ENCODE measurements at places on chromosomes 3 and 15.

- no peak for DNase-seq
Observed at GRCh38 chr3:119376758-119377157, 82.6 kb downstream of the ARHGAP31 start.

GRCh38 chr15:85618956-85619491 is 175.7 kb downstream of the KLHL25 start:
- peak; percentile 68 for DNase-seq

DNA sequence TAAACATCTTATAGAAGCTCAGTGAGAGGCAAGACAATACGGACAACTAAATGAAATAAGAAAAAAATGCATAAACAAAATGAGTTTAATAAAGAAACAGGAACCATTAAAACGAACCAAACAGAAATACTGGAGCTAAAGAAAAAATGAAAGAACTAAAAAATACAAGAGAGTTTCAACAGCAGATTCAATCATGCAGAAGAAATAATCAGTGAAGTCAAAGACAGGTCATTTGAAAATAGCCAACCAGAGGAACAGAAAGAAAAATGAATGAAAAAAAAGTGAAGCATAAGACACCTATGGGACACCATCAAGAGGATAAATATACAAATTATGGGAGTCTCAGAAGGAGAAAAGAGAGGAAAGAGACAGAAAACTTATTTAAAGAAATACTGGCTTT is 42.5 kb upstream of the PRR20G start:
- DNase-seq: no peak

DNA sequence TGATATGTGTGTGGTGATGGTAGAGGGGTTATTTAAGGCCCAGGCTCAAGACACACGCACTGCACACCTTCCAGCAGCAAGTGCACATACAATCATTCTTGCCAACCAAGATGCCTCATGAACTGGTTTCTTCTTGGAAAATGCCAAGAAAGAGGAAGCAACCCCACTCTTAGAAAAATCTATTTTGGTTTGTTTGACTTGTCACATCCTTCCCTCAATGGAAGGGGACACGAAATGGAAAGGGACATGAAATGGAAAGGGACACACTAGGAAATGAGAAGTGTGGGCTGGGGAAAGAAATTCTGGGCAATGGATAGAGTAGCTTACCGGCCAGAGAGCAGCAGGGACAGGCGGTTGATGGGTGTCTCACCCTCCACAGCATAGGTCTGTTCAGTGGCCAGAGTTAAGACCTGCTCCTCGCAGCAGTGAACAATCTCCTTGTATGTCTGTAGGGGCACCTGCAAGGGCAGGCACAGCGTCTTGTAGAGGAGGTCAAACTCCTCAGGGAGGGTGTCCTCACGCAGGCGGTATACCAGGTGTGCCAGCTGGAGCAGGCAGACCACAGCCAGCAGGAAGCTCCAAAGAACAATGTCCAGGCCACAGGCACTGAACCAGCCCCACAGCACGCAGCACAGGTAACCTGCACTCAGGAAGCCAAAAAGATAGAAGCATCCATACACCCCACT is 640 bp downstream of the POPDC2 start:
- no peak for DNase-seq

GRCh38 chr3:190830031-190830430 is 32.5 kb downstream of the GMNC start:
- DNase-seq: no peak

GRCh38 chr3:48750856-48751255 is 33.8 kb upstream of the IP6K2 start:
- DNase-seq: no peak

GRCh38 chr3:108008106-108008505 is 82.7 kb downstream of the CD47 start:
- no peak for DNase-seq

DNA sequence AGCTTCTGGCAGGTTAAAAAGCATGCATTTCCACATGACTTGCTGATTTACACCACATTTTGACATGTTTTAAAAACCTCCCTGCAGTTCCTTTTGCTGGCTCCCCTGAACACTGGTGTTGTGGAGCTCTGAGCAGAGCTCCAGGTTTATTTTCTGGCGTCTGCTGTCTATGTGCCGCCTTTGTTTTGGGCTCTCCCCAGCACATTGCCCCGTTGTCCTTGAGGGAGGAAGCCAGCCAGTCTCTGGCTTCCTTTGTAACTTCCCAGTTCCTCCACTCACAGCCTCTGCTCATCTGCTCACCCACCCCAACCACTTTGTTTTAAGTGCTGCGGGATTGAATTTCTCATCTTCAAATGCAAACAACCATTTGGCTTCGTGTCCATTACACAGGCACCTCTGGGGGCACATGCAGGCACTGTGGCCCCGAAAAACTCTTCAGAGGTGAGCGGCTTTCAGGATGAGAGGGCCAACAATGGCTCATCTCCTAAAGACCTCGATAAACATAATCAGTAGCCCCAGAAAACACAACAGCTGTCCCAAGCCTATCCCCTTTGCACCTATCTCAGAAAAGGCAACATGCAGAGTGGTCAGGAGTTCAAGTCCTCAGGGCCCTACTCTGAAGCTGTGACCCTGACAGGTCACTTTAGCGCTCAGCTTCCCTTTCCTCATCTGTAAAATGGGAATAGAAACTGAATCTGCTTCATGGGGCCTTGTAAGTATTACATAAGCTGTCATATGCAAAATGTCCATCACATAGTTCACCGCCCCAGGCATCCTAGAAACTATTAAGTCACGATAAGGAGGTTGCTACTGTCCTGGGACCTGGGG is 1.3 kb upstream of the MEF2A start:
- peak; percentile 67 for DNase-seq

- no peak for DNase-seq
Observed at GRCh38 chr15:78229431-78230406, 4.6 kb downstream of the ACSBG1 start.

DNA sequence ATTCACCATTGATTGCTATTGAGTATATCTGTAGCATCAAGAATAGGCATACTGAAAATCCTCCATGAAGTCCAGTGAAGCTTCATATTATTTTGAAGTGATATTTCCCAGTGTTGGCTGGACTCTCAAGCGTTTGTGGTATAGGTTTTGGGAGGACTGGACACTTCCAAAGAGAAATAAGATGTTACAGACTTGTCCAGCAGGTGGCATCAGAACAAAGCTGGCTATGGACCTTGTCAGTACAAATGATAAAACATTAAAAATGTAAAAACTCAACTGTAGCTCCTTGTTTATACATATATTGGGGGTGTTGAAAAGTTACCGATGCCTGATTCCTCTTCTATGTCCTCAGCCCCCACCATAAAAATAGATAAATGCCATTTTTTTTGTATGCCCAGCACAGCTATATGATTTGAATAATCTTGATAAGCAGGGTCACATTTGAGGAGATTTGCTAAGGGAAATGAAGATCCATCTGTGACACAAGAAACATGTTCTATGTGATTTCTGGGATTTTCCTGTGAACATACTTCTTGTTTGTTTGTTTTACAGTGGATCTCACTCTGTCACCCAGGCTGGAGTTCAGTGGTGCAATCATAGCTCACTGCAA is 54.5 kb upstream of the GOLGA6B start:
- peak; percentile 65 for DNase-seq

DNA sequence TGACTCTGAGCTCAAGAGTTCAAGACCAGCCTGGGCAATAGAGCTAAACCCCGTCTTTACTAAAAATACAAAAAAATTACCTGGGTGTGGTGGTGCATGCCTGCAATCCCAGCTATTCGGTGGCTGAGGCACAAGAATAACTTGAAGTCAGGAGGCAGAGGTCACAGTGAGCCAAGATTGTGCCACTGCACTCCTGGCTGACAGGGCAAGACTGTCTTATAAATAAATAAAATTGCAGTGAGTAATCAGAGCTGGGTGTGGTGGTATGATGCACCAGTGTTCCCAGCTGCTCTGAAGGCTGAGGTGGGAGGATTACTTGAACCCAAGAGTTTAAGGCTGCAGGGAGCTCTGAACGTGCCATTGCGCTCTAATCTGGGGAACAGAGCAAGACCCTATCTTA is 55.9 kb upstream of the GCNT3 start:
- DNase-seq: no peak

DNA sequence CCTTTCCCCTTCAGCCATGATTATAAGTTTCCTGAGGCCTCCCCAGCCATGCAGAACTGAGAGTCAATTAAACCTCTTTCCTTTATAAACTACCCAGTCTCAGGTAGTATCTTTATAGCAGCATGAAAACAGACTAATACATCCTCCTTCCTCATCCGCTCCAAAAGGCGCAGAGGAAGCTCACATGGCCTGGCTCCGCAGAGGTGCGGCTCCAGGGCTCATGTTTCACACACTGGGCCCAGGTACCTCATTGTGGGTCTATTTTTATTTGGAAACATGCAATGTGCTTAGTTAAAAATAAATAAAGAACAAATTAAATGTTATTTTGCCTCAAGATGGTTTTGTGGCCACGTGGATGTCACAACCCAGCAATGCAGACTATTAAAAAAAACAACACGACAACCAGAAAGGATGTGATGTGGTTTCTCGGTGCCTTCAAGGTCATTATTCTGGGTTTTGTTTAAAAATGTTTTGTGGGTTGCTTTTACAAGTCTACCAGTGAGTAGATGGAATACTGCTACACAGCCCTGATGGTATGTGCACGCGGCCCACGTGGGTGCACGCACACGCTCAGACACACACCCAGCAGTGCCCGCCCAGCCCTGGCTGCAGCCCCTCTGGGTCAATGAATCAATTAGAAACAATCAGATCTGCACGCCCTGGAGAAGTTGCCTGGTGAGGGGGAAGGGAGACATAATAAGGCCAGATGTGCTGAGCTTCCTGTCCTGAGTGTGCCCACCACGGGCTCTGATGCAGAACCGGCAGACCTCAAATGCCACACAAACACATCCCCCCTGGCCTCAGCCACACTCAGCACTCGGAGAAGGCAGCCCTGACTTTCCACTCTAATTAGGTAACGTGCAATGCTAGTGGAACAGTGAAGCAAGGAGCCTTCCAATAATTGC is 140.1 kb downstream of the ADAMTS17 start:
- DNase-seq: no peak

- DNase-seq: no peak
Observed at GRCh38 chr3:194082743-194083636, 53.0 kb upstream of the HES1 start.

DNA sequence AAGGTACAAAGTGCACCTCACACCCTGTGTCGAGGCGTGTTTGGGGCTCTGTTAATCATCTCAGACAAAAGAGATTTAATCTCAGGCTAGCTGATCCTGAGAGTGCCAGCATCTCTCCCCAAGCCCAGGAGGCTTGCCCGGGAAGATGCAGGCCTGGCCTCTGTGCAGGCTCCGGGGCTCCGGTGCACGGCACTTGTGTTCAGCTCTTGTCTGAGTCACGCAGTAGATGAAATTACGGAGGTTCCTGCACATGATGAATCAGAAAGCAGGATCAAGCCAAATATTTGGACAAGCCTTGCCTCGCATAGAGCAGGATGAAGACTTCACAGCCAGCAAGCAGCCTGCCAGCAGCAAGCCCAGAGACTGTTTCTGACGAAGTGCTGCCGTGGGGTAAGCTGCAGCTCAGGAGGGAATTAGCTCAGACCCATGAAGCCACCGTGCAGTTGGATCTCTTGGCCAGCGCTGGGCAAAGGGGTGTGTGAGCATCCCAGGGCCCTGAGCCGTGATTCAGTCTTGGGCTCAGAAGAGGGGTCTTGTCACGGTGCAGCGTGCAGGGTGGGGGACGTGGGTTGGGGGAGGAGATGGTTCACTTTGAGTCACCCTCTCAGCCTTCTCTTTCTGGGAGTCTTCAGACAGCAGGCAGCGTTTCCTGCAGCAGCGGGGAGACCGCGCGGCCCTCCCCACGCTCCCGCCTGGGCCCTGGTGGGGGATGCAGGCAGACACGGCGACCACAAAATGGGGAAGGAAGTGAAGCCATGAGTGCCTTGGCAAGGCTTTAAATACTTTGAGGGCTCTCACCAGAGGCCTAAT is 89.2 kb upstream of the MEF2A start:
- peak; percentile 63 for DNase-seq

DNA sequence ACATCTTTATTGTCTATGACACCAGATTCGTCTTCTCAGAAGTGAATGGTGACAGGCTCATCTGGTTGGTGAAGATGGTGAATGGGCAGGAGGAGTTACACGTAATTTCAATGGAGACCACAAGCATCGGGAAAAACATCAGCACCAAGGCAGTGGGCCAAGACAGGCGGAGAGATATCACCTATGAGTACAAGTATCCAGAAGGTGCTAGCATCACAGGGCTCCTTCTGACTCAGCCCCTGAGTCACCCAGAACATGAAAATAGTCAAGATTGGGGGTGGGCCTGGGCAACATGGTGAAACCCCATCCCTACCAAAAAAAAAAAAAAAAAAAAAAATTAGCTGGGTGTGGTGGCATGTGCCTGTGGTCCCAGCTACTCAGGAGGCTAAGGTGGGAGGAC is 32.6 kb downstream of the TGM4 start:
- no peak for DNase-seq

DNA sequence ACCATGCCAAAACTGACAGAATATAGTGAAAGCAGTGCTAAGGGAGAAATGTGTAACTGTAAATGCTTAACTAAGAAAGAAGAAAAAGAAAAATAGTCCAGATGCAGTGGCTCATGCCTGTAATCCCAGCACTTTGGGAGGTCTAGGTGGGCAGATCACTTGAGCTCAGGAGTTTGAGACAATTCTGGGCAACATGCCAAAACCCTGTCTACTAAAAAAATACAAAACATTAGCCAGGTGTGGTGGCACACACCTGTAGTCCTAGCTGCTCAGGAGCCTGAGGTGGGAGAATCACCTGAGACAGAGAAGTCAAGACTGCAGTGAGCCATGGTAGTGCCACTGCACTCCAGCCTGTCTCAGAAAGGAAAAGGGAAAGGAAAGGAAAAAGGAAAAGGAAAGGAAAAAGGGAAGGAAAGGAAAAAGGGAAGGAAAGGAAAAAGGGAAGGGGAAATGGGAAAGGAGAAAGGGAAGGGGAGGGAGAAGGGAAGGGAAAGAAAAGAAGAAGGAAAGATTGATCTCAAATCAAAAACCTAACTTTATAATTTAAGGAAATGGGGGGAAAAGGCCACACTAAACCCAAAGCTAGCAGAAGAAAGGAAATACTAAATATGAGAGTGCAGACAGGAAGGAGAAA is 20.3 kb downstream of the C3orf33 start:
- DNase-seq: no peak

GRCh38 chr15:58842713-58843396 is 71.8 kb downstream of the MINDY2 start:
- DNase-seq: no peak

All from Ammon's horn (tissue), 1 donor.